ENCODE measurements at places on chromosomes 2 and 18.
A peak's percentile ranks its signal among the peaks of the same experiment; 100 is the strongest.

DNA sequence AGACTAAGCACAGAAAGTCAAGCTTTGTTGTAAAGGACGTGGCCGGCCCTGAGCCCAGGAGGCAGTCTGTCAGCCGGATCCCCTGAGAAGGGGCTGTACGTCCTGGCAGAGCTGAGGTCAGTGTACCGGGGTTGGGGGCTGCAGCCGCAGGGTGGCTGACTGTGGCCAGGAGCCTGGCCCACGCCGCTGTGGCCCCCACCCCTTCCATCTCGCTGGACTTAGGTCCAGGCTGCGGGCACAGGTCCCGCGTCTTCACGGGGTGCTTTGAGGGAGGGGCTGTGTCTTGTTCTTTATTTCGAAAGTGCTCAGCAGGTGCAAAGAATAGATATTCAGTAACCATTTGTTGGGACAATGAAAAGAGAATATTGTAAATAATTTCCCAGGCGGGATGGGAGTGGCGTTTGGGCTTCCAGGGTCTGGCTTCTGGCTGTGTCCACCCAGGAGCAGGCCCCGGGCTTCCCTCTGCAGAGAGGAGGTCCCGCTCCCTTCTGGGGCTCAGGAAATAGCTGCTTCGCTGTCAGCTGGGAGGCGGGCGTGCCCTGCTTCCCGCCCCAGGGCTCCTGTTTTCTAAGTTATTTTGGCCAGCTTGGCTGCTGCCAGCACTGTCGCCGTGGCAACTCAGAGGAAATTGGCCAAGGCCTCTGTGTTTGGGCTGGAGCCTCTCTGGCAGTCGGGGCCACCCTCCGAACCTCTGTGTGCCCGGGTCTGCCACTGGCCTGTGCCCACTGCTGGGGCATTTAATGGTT is 7.4 kb downstream of the NFATC1 start:
- peak; percentile 34 for DNase-seq

- DNase-seq: no peak
Observed at GRCh38 chr2:235025800-235026536, 74.2 kb downstream of the SH3BP4 start.

- no peak for DNase-seq
Observed at GRCh38 chr2:69204654-69205053, 182.4 kb downstream of the GFPT1 start.

DNA sequence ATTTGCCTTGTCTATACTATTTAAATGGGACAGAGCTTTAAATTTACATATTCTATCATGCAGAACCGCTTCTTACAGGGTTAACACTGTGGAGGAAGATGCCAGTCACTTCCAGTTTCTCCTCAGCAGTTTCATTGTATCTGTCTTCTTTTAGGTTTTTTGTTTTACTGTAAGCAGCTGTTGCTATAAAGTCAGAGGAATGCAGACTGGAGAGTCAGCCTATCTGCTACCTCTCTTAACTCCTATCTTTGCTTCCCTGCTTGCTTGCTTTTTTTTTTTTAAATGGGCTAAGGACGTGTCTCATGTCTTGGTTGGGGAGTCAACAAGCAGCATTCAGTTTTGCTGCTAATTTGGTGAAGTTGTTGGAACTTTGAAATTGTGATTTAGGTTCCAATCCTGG is 8.9 kb downstream of the EPC2 start:
- peak; percentile 24 for DNase-seq

DNA sequence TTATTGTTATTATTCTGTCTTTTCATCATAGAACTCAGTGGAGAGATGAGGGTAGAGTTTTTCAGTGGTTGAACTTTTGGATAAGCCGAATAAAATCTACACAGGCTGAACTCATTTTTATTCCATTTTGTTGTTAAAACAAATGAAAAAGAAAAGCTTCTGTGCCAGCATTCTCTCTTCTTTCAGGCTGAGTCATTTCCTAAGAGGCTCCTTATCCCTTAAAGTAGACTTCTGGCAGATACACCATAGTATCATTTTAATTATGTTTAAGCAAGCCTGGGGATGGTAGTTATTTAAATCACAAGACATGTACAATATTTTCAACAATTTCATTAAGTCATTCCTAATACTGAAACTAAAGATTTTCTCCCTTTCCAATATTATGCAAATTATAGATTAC is 1364.0 kb upstream of the NRXN1 start:
- no peak for DNase-seq

All from naive B cell (primary cell).